ENCODE measurements at places on chromosomes 12 and 14.

DNA sequence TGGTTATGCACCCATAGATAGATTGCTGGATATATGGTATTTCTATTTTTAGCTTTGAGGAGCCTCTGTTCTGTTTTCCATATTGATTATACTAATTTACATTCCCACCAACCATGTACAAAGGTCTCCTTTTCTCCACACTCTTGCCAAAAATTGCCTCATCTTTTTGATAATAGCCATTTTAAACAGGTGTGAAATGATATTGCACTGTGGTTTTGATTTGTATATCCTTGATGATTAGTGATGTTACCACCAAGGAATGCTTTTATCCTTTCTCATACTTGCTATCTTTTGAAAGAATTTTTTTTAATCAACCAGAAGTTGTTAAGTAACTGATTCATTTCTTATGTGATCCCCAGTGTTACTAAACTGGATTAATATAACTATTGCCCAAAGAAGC, 60.0 kb downstream of the BBS10 start:
- DNase-seq: no peak

GRCh38 chr14:70665448-70666360, 24.0 kb downstream of the TTC9 start:
- peak; percentile 32 for DNase-seq

- peak; percentile 84 for DNase-seq
Measured at GRCh38 chr12:26113853-26114719, 10.8 kb downstream of the BHLHE41 start.

- no peak for DNase-seq
Measured at GRCh38 chr14:44649061-44649460, 142.0 kb upstream of the FSCB start.

GRCh38 chr12:110137786-110138185, 13.6 kb downstream of the IFT81 start:
- DNase-seq: no peak

GRCh38 chr14:59321626-59321949, 133.1 kb downstream of the DAAM1 start:
- DNase-seq: no peak

DNA sequence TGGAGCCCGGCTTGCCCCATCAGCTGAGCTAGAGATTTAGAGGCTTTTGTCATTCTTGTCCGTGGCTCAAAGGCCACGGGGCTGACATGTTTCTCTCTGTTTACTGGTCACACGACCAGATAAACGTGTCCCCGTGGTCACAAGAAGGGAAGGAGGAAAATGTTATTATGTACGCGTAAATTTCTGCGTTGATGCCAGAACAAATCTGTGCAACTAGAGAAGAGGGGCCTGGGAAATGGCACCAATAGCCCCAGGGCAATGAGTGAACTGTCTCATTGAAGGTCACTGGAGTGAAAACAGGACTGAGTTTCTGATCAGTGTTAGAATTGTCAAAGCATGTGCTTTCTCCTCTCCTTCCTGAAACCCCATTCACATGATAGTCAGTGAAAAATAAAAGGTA, 25.3 kb downstream of the OAS2 start:
- no peak for DNase-seq

DNA sequence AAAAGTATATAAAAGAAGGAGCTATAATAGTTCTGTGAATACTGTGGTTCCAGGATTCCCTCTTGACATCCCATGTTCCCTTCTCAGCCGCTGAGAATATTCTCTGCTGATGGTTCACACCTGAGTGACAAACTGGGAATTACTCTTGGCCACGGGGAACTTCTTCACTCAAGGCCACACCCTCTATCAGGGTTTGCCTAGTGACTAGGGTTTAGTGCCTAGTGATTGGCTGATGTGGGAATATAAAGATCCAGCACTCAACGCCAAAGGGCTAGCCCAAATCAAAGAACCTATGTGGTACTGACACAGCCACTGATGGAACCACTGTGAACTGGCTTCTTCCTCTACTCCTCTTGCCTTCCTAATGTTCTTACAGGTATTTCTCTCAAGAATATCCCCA, 248.4 kb downstream of the ASCL1 start:
- DNase-seq: no peak

GRCh38 chr12:23084236-23084995, 459.4 kb downstream of the ETNK1 start:
- DNase-seq: no peak

- no peak for DNase-seq
Measured at GRCh38 chr12:11904124-11904523, 166.6 kb upstream of the BCL2L14 start.

- no peak for DNase-seq
Measured at GRCh38 chr12:54230555-54230954, 41.8 kb upstream of the SMUG1 start.

DNA sequence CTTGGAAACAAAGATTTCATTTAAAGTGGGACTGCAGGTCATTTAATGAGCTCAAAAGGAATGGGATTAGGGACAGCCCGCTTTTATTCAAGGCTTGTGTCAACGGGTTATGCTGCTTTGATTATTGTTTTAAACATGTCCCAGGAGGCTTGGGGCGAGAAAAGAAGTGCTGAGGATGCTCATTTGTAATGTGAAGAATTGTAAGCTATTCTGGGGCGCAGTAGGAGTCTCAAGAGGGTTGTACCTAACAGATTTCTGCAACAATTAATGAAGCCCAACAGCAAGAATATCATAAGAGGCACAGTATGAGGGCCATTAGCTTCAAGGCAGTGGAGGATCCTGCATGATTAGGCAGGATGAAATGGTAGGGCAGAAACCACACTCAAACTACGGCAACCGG, 122.5 kb downstream of the KTN1 start:
- no peak for DNase-seq

GRCh38 chr14:54490445-54491175, 1.8 kb upstream of the GMFB start:
- DNase-seq: no peak

DNA sequence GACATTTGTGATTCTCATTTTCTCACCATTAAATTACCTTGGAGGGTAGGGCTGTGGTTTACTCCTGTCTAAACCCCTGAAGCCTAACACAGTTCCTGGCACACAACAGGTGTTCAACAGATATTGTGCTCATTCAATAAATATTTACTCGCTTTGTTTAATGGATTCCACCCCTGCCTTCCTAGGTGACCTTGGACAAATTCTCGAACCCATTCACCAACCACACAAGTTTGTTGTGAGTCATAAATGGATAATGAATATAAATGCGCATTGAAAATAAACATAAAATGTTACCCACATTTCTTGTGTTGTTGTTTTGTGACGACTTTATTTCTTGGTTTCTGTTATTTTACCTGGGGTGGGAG, 362 bp upstream of the TSFM start:
- no peak for DNase-seq

DNA sequence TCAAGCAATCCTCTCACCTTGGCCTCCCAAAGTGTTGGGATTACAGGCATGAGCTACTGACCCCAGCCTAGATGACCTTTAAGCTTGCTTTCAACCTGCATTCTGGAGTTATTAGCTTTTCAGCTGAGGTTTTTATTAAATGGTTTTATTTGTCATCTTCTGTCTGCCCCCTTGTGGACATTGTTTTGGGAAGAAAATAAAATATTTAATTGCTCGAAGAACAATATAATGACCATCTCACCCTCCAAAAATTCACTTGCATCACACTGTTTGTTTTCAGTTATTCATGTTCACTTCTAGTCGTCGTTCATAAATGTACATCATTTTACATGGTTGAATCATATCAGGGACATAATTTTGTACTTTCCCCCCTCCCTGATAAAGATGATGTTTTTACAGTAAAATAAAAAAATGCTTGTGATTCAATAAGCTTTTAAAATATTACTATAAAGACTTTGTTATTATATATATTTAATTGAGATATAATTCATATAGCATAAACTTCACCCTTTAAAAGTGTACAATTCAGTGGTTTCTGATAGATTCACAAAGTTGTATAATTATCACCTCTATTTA, 10.1 kb upstream of the SPATS2 start:
- DNase-seq: peak; percentile 47

DNA sequence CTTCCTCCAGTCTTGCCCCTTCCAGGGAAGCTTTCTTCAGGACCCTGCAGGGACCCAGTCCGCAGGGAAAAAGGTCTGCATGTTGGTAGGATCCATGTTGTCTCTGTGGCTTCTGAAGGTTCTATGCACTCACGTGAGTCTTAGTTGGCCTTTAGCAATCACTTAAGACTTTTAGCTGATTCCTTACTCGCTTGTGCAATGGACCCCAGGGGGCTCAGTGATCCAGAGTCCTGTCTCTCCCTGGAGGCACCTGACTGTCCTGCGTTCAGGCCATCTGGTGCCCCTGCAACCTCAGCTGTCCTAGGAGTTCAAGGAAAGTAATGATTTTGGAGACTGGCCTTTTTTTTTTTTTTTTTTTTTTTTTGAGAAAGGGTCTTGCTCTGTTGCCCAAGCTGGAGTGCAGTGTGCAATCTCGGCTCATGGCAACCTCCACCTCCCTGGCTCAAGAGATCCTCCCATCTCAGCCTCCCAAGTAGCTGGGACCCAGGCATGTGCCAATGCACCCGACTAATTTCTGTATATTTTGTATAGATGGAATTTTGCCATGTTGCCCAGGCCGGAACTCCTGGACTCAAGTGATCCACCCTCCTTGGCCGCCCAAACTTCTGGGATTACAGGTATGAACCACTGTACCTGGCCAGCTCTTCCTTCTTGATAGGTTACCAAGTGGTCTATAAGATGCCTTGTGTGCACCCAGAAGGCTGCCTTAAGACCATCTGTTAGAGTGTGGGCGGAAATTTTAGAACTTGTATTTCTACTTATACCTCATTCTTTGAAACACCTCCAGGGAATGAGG, 4.6 kb downstream of the IFI27L2 start:
- DNase-seq: no peak

Data from SW 1271 (cell line).